Activated CD8-positive, alpha-beta T cell treated with anti-CD3 and anti-CD28 coated beads for 36 hours (primary cell): ENCODE measurements at places on chromosomes 12 and 14. TPM values are rescaled to one million over a fixed set of nuclear protein-coding genes. Genes with fewer than 3 reads are reported as not detected.
A peak's percentile ranks its signal among the peaks of the same experiment; 100 is the strongest.

Gene IL31
- not detected for total RNA-seq

DNA sequence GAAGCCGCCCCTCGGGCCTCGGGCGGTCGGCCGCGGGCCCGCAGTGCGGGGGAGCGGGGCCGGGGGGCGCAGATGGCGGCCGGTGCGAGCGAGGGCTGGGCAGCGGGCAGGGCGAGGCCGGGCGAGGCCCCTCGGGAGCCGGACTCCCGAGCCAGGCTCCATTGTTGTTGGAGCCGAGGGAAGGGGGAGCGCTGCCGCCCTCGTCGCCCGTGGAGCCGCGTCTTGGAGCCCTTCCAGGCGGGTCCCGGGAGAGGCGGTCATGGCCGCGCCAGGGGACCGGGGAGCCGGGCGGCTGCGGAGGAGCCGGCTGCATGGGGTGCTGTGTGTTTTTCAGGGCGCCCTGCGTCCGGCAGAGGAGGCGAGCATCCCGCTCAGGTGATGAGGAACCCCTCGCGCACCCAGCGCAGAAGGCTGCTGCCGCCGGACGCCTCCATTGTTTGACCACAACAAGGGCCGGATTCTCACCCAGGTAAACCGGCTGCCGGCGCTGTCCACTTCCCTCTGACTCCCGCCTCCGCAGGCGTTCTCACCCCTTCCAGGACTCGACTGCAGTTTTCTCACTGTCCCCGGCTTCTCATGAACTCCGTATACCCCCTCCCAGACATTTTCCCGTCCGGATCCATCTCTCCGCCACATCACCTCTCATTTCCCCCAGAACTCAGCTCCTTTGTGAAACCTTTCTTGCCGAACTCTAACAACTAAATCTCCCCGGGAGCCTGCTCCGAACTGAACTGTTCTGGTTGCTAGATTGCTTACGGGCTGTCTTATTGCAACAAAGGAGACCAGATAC lies 732 bp downstream of the ZNF664 start:
- DNase-seq: peak; percentile 29

GRCh38 chr12:132284827-132285741 lies 44.3 kb downstream of the GALNT9 start:
- no peak for DNase-seq

GRCh38 chr14:93396456-93396855 lies 34.3 kb upstream of the UNC79 start:
- DNase-seq: no peak

- DNase-seq: no peak
Measured at GRCh38 chr14:87461704-87462103, 531.3 kb downstream of the GALC start.

Gene TMED8
- 25.0 TPM for total RNA-seq
